Skeletal muscle cell (primary cell): ENCODE measurements at places on chromosomes 12 and 14.
A peak's percentile ranks its signal among the peaks of the same experiment; 100 is the strongest.

DNA sequence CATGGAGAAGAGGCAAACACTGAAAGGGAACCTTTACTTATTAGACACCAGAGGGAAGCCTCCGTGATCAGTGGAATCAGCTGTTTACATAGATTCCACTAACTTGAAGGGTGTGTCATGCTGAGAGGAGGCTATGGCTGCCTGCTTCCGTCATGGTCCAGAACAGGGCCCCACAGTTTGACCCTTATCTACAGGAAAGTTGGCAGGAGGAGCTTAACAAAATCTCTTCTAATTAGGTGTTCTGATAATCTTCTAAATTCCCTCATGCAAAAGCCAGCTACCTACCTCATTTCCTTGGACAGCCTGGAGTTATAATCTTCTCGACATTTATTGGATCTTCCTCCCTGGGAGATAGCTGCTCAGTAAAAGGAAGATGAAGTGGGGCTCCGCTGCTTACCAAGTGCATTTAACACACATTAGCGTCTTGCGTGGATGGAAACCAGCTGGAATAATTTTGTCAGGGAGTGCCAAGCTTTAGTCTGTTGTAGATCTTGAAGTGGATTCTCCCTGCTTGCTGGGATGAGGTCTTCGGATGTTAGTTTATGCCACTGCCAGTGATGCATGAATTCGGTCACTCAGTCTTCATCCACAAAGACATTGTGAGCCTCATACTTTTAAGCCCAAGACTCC, 171.0 kb downstream of the PAH start:
- DNase-seq: no peak

DNA sequence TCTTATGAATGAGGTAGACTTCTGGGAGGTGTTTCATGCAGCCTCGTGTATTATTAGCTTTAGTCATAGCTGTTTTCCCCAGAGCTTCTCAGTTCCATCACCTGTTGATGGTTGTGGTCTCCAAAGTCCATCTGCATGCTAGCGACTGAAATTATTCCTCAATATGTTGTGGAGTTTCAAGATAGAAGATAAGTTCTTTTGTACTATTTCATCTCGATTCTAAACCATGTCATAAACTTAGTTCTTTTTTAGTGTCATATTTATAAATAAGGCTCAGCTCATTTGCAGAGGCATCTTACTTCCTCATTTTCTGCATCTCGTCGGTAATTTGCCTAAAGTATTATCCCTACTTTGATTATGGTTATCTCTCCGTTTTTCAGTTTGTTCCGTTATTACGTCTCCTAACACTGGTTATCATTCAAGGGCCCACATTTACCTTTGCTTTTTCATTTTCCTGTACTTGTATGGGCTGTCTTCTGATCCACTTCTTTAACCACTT, 119.1 kb downstream of the ITPR2 start:
- DNase-seq: no peak

DNA sequence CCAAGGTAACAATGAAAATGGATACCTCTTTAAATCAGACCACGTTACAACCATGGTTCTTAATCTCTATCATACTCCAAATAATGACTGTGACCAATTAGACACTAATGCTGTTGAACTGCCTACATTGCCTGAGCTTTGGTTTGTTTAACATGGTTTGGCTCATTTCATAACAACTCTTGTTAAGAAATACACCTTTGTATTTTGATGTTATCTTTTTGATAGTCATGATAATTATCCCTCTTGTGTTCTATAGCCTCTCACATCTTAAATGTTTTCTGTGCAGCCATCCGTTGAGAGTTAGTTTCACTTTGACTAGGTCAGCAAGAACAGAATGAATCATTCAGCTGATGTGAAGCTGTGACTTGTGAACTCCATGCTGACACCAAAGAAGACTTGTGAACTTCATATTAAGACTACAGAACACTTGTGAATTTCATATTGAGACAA, 75.5 kb upstream of the RERGL start:
- DNase-seq: no peak

GRCh38 chr14:72535485-72535884, 358.4 kb downstream of the DPF3 start:
- DNase-seq: no peak

DNA sequence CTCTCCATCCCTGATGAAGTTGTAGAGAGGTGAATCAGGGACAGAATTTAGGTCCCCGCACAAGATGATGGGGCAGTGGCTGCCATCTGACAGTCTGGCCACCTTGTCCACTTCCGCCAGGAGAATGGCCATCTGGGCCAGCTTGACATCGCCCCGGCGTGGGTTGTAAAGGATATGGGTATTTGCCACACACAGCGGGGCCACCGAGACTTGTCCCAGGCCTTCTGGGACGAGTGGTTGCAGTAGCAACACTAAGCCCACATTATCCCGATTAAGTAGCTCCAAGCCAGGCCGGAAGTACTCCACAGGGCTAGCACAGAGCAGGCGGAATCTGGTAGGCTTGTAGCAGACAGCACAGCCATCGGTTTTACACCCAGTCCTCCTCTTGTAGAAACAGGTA, 6.2 kb downstream of the ANGEL1 start:
- no peak for DNase-seq

DNA sequence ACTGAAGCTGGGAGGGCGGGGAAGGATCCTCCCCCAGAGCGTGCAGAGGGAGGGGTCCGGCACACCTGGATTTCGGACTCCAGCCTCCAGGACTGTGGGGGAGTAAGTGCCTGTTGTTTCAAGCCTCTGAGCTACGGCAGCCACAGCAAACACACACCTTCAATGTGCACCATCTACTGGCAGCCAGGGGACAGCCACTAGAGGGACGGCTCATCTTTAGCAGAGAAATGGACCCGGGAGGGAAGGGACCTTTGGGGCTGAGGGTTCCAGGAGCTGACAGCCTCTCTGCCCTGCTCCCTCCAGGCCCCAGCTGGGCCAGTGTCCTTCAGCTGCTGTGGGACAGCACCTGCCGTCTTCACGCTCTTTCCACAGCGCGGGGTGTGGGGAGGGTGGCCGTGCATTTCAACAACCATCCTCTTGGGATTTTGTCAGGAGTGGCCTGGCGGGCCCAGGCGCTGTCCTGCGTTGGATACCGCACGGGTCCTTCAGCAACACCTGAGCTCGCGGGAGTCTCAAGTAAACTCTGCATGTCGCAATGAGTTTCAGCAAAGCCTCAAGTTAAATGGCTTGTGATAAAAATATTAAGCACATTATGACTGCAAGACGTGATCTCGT, 209.2 kb upstream of the C14orf180 start:
- no peak for DNase-seq

- DNase-seq: no peak
These were observed 16.0 kb downstream of the CERS5 start for GRCh38 chr12:50151047-50151687.

- no peak for DNase-seq
These were observed 69.3 kb upstream of the HMGA2 start for GRCh38 chr12:65754744-65755595.

- peak; percentile 66 for DNase-seq
These were observed 31.5 kb upstream of the NUAK1 start for GRCh38 chr12:106170285-106170684.

GRCh38 chr14:93941293-93941910, 14.3 kb downstream of the FAM181A start:
- DNase-seq: peak; percentile 36

DNA sequence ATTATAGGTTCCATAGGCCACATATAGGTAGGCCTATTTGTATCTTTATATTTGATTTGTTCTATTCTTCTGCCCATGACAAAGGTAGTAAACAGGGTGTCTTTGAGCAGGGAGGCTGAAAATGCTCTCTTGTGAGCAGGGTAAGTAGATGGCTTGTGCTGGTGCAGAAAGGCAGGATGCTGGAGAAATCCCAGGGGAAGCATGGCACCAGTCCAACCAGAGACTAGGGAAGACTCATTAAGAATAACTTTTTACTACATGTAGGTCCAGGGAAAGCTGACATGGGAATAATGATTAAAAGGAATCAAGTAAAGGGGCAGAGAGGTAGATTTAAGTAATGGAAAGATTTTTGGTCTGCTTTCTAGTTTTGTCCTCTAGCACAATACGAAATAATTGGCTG, 245.0 kb downstream of the RGS6 start:
- DNase-seq: no peak

GRCh38 chr14:88546621-88547385, 8.0 kb downstream of the PTPN21 start:
- no peak for DNase-seq

DNA sequence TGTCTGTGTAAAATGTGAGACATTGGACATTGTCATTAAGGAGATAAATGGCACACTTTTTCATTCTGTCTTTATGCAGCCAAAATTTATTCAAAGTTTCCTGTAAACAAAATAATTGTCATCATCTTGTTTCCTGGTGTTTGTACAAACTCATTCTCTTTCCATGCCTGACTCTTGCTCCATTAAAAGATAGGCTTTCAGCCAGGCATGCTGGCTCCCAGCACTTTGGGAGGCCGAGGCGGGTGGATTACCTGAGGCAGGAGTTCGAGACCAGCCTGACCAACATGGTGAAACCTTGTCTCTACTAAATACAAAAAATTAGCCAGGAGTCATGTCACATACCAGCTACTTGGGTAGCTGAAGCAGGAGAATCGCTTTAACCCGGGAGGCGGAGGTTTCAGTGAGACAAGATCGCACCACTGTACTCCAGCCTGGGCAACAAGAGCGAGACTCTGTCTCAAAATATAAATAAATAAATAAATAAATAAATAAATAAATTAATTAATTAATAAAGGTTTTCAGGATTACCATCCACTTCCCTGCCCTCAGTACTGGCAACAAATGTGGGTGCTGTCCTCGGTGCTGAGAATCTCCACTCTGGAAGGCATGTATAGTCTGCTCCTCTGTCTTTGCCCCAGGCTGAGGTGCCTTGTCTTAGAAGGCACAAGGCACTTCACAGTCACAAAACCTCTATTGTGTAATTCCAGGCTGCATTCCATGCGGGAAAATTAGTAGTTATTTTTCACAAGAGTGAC, 83.2 kb downstream of the PAH start:
- no peak for DNase-seq

DNA sequence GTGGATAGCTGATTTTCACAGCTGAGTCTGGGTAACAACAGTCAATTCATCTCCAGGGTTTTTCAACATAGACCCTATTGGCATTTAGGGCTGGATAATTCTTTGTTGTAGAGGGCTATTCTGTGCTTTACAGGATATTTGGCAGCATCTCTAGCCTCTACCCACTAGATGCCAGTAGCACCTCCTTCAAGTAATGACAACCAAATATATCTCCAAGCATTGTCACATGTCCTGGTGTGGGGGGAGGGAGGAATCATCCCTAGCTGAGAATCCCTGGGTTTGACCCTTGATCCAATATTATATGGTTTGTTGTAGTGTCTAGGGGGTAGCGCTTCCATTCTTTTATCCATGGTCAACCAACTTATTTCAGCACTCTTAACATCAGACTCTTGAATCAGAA, 157.2 kb downstream of the ANO4 start:
- no peak for DNase-seq

GRCh38 chr12:2895511-2895910, 4.8 kb downstream of the TULP3 start:
- DNase-seq: no peak

- no peak for DNase-seq
These were observed 51.6 kb upstream of the PIWIL1 start for GRCh38 chr12:130286041-130286440.

- no peak for DNase-seq
These were observed 9.5 kb downstream of the ACIN1 start for GRCh38 chr14:23085458-23085857.

- DNase-seq: no peak
These were observed 7.5 kb downstream of the RNF212B start for GRCh38 chr14:23245282-23245681.

DNA sequence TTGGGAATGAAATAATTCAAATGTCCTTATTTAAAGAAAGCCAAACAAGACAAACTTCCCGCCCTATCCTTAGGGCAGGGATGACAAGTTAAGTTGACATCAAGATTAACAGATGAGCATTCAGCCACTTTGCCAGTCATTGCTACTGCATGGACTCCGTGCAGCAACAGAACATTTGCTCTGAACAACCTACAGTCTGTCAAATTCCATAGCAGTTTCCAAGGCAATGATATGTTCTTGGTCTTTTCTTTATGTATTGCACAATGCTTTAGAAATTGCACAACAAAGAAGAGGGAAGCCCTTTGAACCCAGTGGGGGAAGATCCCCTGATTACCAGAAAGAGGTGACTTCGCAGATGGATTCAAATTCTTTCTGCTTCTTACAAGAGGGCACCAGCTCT, 269.8 kb downstream of the BCAT1 start:
- DNase-seq: peak; percentile 23

DNA sequence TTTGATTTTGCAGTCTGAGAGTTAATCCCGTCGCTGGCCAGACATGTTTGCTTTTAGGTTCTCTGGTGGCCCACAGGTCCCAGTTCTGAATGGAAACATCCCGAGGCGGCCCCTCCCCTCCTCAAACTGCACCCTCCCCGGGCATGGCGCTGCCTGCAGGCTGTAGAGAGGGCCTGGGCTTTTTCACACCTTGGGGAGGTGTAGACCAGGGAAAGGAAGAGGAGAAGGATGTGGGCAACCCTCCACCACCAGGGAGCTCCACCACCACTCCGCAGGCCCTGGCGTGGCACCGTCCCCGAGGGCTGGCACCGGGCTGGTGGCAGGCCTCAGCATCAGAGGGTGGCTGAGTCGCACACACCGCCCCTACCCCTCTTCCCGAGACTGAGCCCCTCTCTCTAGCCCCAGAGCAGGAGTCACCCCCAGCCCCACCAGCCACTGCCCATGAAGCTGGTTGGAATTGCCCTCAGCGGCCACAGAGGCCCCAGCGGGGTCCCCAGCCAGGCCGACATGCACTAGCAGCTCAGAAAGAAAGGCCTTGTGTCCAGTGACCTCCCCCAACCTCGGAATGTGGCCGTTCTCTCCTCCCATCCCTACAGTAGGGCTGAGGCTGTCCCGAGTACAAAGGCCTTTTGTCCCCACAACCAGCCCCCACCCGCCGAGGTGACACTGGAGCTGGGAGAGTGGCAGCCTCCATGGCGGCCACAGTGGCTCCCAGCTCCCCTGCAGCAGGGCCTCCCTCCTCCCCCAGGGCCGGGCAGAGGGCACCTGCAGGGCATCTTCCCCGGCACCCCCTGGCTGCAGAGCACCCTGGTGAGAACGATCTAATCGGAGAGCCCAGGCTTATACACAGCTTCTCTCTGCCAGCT, 23.5 kb upstream of the INF2 start:
- DNase-seq: no peak

GRCh38 chr14:59537476-59537875, 39.1 kb downstream of the CCDC175 start:
- DNase-seq: no peak

DNA sequence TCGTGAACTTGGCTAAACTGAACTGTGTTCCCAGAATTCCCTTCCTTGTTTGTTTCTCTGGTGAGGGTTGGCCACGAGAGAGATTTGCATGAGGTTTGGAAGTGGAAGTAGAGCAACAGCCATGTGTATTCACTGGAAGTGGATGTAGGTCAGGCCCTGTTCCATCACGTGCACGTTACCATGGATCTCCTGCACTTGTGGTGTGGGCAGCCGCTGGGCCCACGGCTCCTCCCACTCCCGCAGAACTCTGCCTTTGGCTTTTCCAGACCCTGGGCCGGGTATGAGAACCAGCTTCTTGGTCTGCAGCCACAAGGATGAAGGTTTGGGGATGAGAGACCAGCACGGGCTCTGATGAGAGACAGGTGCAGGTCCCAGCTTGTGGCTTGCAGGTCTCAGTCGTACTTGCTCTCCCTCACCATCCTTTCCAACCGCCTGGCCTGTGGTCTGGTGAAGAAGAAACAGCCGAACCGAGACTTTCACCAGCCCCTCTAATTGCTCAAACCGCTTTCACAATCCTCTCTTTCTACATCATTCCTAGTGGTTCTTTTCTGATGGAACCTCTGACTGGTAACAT, 94.9 kb downstream of the DUSP16 start:
- DNase-seq: no peak

- DNase-seq: no peak
These were observed 747.2 kb upstream of the TMEM132C start for GRCh38 chr12:127519779-127520178.
